H1 (cell line): ENCODE measurements at places on chromosomes 12 and 14. TPM values are rescaled to one million over a fixed set of nuclear protein-coding genes. Genes with fewer than 3 reads are reported as not detected.

- peaks cover 10% of the 10 kb centered on the region for H3K27me3 ChIP-seq
- H3K4me3 ChIP-seq: peak overlapping the region; percentile 64
- no peak overlapping the region for H3K27ac ChIP-seq
- no peaks in the 10 kb centered on the region for H3K36me3 ChIP-seq
- DNase-seq: no peak
Observed at GRCh38 chr12:3200814-3201233, 123.6 kb downstream of the TSPAN9 start.

- no peak overlapping the region for H3K27ac ChIP-seq
- no peaks in the 10 kb centered on the region for H3K4me1 ChIP-seq
- no peak overlapping the region for H3K4me3 ChIP-seq
- H3K36me3 ChIP-seq: no peaks in the 10 kb centered on the region
- no peaks in the 10 kb centered on the region for H3K27me3 ChIP-seq
- DNase-seq: no peak
Observed at GRCh38 chr12:5455045-5455444, 23.1 kb downstream of the NTF3 start.

GRCh38 chr12:82517027-82517426, 158.7 kb downstream of the METTL25 start:
- no peaks in the 10 kb centered on the region for H3K36me3 ChIP-seq
- no peaks in the 10 kb centered on the region for H3K4me1 ChIP-seq
- H3K27me3 ChIP-seq: no peaks in the 10 kb centered on the region
- no peak for DNase-seq
- H3K4me3 ChIP-seq: no peak overlapping the region

DNA sequence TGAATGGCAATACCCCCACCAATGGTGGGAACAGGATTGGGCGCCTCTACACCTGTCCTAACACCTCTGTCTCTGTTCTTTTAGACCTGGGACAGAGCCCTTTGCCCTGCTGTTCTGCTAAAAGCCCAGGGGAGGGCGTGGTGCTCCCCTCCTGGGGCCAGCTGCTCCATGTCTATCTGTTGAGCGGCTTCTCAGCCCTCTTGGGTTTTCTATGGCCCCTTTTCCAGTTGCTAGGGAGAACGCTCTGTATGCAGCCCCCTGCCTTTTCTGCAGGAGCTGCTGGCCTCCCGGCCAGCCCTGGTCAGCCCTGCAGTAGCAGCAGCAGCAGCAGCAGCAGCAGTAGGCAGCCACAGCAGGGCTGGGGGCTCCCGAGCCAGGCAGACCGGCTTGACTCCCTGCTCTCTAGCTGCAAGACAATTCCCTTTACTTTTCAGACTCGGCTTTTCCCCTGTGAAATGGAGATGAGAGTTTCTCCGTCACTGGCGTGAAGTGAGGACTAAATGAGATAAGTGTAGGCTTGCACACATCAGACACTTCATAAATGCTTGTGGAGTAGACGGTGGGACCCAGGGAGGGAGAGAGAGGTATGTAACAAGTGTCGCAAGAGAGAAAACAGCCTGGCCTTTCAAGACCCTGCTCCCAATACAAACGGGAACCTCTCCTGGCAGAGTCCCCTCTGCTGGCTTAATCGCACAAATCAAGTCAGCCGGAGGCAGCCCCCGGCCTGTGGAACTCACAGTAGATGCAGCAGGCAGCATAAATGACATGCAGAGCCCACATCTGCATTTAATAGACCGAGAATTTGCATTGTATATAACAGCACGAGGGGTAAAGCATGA, 1.0 kb downstream of the RTL1 start:
- peak; percentile 58 for DNase-seq
- no peak overlapping the region for H3K27ac ChIP-seq
- H3K27me3 ChIP-seq: peaks cover 35% of the 10 kb centered on the region

PCED1B gene
- 4.7 and 4.9 TPM in 2 replicates for total RNA-seq

RNASE3 gene
- total RNA-seq: not detected in 2 replicates
